ENCODE measurements at places on chromosomes 5 and 9.

DNA sequence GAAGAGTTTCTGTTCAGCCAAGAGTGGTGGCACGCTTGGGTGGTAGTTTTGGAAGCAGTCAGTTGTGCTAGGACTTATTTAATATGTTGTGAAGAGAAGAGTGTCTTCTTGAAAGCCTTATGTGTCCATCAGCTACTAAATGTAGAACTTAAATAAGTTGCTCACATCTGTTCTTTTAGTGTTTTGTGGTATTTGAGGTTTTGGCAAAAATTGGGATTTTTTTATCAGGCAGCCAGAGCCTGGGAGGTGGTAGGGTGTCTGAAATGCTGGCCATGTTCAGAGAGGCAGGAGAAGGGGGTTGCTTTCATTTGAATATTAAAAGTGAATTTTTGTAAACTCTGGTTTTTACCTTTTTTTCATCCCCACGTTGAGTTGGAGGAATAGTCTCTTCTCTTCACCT is 24.2 kb upstream of the ZBTB34 start:
- no peak for DNase-seq

DNA sequence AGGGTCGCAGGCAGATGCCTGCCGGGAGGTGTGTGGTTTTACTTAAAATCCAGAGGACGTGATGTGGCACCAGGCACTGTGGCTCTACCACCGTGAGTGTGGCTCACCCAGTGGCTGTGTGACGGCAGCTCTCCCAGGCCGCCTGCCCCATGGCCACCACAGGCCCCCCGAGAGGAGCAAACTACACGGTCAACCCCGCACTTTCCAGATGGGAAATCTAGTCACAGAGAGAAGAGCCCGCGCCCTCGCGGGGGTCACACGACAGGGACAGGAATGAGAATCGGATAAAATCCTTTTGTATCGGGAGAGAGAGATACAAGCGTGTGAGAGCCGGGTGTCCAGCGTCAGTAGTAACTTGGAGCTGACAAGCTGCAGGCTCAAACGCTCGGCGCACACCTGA is 24.4 kb downstream of the TERT start:
- DNase-seq = no peak

- no peak for DNase-seq
Observed at GRCh38 chr5:31702712-31703111, 63.8 kb downstream of the PDZD2 start.

- DNase-seq = no peak
Observed at GRCh38 chr5:175654807-175655206, 3.1 kb upstream of the HRH2 start.

DNA sequence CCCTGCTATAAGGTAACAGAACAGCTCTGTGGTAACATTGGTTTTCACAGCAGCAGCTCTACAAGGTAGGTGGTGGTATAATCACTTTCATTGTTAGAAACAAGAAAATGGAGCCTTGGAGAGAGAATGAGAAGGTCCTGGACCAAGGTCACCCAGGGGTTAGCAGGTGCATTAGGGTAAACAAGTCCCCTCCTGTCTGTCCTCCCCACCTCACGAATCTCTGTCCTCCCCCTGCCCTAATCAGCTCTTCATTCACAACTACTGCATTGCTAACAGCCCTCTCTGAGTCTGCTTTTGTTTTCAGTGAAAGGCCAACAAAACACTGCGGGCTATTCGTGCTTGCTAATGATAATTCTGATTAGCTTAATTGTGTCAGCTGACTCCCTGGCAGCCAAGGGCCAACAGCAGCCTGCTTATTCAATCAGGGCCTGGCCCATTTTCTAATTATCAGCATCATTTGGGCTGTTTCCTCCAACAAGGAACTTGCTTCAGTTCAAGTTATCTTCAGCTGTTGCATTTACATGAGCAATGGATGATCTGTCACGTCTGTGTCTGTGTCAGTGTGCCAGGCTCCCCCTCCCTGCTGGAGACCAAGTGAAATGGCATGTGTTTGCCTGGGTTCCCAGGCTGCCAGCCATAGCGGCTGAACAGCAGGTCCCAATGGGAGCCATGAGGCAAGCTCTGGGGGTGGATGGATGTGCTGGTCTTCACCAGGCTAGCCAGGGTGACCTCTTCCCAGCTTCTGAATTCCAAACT is 56.7 kb upstream of the EQTN start:
- DNase-seq = no peak

DNA sequence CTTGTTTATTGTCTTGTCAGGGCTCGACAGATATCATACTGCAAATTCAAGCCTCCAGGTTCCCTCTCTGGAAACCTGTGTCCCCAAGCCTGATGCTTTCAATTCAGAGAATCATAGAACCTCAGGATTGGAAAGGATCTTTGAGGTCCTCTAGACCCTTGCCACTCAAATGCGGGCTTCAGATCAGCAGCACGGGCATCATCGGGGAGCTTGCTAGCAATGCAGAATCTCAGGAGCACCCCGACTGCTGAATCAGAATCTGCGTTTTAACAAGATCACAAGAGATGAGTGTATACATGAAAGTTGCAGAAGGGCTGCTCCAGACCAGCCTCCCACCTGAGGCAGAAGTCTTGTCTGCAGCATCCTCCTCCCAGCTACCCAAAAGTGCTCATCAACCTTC is 13.1 kb upstream of the EGFLAM start:
- no peak for DNase-seq

- DNase-seq = no peak
Observed at GRCh38 chr5:127025467-127025866, 4.9 kb downstream of the MARCHF3 start.

All from ecto neural progenitor cell (in vitro differentiated cells).